ENCODE measurements at places on chromosomes 5 and 9. TPM values are rescaled to one million over a fixed set of nuclear protein-coding genes. Genes with fewer than 3 reads are reported as not detected.
A peak's percentile ranks its signal among the peaks of the same experiment; 100 is the strongest.

- no peak for DNase-seq
These were observed 120.5 kb downstream of the GADD45G start for GRCh38 chr9:89725271-89725670.

GRCh38 chr9:114503009-114503408, 2.3 kb downstream of the WHRN start:
- DNase-seq, result no peak

DNA sequence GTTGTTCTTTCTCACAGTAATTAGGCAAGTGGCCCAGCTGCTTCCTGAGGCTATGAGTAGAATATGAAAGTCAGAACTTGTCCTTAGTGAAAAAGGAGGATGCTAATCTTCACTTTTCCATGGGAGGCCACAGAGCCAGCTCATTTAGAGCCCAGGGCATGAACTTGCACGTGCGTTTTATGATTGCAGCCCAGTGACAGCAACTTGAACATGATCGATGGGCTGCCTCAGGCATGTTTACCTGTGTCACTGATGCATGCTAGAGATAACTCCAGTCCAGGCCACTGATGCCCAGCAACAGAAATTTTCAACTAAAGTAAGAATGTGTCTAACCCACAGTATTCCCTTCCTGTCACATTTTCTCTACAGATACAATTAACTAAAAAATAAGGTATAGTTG, 179.3 kb downstream of the CTNND2 start:
- no peak for DNase-seq

DNA sequence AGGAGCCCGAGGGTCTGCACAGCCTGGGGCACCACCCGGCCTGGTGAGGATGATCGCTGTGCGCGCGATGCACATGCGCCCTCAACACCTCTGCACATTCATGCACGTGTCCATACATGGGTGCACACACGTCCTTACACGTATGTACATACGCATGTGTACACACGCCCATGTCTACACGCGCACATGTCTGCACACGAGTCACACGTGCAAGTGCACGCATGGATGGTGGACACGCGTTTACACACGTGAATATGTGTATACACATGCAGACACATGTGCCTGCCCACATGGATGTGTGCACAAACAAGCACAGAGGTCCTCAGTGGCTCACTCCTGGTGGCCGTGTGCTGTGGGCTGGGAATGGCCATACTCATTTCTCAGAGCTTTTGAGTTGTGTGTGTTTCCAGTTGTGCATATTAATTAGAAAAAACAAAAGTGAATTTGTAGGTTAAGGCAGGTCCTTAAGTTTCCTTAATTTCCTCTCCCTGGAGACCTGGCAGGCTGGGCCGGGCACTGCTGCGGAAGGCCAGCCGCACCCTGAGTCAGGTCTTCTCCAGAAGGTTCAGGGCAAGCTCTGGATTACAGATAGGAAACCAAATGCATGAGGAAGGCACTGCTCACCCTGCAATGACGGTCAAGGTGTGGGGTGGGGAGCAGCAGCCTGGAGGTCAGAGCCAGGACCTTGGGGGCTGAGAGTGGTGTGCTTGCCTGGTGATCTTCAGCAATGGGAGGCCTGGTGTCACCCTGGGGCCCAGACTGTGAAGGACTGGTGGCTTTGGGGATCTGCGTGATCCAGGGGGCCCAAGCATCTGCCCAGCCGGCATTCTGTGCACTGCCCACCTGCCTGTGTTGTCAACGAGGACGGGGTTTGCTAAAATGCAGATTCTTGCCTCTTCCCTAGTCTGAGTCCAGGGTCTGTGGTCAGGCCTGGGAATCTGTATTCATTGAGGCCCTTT, 1.3 kb upstream of the RNU6ATAC start:
- DNase-seq, result peak; percentile 60

- no peak for DNase-seq
These were observed 28.9 kb upstream of the GSN start for GRCh38 chr9:121239071-121239470.

DNA sequence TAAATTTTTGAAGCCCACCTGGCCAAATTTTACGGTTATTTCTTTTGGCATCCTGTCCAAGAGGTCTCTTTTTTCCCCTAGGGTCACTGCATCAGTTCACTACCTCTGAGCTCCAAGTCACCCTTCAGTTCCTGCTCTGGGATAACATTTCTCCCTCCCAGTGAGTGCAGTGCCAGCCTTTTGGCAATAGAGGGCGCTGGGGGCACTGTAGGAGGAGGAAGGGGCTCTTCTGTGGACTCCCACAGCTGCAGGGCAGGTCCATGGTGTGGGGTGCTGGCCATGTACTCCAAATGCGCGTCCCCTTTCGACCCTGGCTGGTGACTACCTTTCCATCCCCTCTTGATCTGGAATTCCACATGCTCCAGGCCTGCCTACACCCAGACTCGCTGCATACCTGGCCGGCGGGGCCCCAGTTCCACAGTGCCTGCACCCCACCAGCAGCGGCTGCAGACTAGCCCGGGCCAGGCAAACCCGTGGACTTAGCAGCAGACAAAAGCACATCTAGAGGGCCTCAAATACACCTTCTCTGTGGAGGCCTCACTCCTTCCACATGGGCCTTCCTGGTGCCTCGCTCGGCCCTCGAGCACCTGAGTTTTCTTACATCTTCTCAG, 20.3 kb upstream of the NINJ1 start:
- peak; percentile 65 for DNase-seq

GRCh38 chr5:151274666-151275065, 21.7 kb downstream of the GM2A start:
- no peak for DNase-seq

The ASPN gene
- total RNA-seq, result not detected

The RANBP3L gene
- not detected for total RNA-seq

The F2RL2 gene
- not detected for total RNA-seq

The ERAP2 gene
- 44.5 TPM for total RNA-seq

The TIMD4 gene
- 1.2 TPM for total RNA-seq

The DOCK8 gene
- 163 TPM for total RNA-seq

The SLC34A1 gene
- 0.43 TPM for total RNA-seq

The RMRP gene
- 13,164 TPM for total RNA-seq
